Astrocyte of the hippocampus (primary cell): ENCODE measurements at places on chromosomes 3 and 15.
A peak's percentile ranks its signal among the peaks of the same experiment; 100 is the strongest.

DNA sequence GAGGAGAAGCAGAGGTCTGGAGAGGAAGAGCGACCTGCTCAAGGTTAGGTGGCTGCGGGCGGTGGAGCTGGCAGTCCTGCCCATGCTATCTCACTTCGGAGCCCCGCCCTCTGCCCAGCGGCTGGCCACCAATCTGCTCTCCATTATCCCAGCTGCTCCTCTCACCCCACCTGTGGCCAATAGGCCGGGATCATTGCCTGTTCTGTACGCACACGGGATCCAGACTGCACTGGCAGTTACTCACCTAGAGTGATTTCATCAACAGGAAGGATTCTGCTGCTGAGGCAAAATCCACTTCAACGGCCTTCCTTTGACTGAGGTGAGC, 100.6 kb downstream of the TLE3 start:
- no peak for DNase-seq

DNA sequence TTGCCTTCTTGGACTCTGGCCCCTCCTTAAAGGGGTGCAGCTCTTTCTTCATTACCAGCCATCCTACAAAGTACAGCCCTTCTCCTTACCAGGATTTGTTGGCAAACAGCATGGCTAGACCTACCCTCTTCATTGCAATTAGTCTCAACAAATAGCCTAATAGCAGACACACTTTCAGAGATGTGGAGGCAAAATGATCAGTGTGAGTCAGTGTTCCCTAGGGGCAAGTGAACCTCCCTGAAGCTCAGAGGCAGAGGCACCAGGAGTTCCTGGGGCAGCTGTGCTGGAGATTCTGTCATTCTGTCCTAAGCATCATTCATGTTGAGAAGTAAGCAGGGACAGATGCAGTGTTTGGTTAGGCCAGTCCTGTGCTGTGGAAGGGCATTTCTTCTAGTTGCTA, 14.6 kb upstream of the MECOM start:
- DNase-seq: no peak

DNA sequence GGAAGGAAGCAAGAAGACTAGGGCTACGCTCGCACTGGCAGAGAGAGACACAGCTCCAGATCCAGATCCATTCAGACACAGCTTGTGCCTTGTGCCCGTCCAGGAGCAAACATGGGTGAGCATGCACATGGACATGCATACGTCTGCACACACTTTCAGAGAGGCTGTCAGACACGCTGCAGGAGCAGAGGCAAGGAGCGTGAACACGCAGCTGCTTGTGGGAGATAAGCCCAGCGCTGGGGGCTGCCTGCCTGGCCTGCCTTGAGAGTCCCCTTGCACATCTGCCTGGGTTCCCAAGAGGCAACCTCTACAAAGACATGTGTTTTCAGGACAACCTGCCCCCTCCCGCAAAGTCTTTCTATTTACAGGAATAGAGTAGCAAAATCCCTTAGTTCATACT, 13.6 kb upstream of the BAHD1 start:
- DNase-seq: no peak

DNA sequence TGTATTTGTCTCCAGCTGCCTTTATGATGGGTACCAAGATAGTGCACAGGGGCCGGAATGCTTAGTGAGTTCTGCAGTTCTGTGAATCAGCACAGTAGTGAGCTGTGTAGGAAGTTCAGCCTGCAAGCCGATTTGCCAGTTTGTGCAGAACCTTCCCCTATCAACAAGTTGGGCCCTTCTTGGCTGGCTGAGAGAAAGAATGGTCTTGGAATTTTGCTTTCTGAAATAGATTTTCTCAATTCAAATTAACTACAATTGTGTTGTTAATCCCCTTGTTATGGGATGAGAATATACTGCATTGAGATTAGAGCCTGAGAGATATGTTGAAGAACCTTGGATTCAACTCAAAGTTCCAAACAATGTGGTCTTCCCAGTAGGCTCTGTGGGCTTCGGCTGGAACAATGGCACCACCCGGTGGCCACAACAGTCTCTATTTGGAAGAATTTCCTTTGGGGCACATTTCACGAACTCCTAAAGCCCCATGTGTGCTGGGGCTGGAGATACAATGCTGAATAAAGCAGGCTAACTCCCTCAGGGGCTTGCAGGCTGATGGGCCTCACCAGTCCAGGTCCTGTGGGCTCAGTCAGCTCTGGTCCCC, 59.1 kb downstream of the TRIM42 start:
- peak; percentile 62 for DNase-seq

DNA sequence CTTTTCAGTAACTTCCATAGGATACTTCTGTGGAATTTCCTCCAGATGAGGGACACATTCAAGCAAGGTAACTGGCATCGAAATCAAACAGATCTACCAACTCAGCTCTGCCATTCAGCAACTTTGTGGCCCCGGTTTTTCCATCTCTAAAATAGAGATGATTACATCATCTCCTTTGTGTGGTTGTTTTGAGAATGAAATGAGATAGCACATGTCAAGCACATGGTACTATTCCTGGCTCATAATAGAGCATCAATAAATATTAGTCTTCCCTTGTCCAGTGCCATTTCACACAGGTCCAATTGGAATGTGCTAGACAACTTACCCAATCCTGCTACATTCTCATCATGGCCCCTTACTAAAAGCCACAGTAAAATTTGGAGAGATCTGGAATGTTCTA, 24.2 kb upstream of the TM4SF4 start:
- no peak for DNase-seq

- no peak for DNase-seq
Observed at GRCh38 chr3:131762981-131763564, 260.3 kb upstream of the MRPL3 start.

GRCh38 chr3:7630351-7630911, 769.5 kb downstream of the GRM7 start:
- peak; percentile 34 for DNase-seq

DNA sequence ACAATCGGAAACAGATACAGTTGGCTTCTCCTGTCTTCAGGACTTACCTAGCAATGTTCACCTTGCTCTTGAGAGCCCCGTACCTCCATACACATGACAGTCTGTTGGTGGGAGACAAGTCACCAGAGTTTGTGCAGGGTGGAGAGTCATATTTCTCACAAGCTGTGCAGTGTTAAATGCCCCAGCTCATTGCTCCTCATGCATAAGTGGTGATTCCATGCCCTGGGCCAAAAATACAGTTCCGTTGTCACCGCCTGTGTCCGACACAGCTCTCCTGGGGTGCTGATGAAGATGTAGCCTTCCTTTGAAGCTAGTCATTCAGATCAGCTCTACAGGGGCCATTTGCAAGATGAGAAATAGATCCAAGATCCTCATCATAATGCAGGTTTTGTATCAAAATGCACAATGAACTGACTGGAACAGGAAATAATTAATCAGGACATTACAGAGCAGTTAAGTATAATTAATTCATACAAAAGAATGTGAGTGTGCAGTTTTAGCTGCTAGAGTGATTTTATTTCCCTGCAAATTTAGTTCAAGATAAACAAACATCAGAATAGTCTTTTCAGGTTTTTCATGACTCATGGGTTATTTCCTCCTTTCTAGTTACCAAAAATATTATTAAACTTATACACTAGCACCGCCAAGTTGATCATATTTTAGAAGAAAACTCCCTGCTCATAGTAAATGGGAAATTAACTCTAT, 66.5 kb downstream of the CD47 start:
- DNase-seq: no peak

DNA sequence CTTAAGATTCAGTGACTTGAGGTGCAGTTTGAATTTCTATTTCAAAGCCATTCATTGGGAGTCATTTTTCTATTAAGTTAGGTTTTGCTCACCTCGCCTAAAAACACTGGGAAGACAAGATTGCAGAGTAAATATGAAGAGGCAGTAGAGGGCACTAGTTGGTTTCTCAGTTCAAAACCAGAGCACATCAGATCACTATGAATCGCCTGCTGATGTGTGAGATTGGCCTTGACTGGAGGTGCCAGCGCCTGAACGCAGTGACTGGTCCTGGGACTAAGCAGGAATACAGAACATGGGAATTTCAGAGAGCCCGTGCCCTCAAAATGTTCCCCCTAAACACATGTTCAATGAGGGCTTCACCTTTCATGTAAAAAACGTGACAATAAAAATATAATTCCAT, 229.0 kb downstream of the ITPR1 start:
- peak; percentile 85 for DNase-seq

GRCh38 chr3:122660297-122660974, 20.2 kb upstream of the PARP14 start:
- no peak for DNase-seq

DNA sequence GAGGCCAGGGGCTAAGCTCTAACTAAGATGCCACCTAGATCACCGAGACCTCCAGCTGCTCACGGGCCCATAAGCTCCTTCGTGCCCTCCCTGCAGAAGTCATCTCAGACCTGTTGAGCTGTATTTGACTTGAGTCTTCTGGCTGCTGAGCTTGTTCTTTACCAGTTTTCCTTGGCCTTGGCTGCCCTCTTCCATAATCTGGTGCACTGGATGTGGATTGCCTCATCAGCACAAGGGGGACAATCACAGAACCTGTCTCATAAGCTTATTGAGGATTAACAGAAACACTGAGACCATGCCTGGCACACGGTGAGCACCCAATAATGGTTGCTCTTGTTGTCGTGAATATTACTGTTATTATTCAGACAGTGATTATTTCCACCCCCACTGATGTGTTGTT, 101.1 kb downstream of the EPHB1 start:
- no peak for DNase-seq

- no peak for DNase-seq
Observed at GRCh38 chr15:29130476-29130875, 139.1 kb downstream of the NSMCE3 start.

DNA sequence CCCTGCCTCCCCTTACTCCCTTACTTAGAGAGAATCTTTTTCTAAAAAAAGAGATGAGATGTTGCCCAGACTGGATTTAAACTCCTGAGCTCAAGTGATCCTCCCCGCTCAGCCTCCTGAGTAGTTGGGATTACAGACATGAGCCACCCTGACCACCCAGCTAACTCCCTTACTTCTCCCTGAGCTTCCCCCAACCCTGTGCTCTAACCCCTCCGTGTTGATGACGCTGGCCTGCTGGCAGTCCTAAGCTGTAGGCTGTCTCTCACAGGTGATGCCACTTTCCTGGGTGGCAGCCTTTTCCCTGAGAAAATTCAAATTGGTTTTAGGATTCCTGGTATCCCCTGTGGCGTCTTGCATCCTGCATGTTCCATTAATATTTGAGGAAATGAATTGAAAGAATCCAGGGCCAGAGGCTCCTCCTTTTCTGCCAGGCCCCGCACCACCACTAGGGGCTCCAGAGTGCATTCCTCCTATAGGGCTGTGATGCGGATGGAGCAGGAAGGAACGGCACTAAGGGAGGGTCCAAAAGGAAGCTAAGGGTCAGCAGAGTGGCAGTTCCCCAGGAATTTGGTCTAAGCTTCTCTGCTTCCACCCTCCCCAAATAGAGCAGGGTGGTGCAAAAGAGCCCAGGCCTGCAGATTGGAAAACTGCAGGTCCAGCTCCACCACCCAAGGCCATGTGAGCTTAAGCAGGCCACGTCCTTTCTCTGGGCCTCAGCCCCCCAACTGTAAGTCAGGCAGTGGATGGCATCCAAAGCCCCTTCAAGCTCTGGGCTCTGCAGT, 101.1 kb downstream of the DAPK2 start:
- peak; percentile 65 for DNase-seq

DNA sequence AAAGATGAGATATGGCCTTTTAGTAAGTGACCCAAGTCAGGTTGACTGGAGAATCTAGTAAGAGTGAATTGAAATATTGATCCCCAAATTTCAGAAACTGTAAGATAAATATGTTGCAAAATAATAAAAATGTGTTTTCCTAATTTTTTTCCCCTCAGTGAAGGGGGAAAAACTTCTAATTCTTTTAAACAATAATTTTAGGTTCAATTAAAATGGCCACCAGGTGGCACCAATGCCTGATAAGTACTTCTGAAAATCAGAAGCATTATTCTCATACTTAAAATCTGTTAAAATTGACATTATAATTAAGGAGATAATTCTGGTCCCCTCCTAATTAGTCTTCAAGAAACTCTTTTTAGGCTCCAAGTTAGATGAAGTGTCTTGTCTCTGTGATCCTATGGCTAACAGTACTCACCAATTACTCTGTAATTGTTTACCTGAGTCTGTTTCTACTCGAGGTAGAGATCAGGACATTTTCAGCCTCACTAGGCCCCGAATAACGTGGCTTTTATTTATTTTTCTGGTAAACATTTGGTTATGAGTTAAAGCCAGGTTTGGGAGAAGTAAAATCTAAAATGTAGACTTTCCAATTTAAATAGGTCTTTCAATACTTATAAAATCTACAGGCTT, 52.6 kb downstream of the NMD3 start:
- peak; percentile 59 for DNase-seq

DNA sequence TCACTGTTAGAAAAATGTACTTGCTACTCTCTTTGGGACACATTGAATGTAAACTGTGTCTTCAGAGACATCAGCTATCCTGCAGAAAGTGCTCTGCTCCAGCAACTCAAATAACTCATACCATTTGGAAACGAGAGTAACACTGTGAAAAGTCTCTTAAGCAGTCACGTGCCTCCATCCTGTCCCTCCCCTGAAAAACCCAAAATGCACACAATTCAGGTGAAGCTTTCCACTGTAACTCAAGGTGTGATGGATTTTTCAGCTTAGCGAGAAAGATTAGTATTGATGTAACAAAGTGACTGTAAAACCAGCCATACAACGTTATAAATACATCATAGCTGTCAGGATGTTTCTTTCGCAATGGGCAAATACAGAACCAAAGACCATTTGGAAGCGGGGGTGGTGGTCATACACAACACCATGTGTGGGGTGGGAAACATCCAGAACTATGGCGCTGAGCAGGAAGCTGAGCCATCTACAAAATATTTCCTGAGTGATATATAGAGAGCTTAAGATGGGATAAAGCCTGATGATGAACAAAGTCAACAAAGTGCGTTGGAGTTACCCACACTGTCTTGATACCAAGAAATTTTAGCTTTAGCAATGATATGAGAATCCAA, 332.3 kb downstream of the FOXP1 start:
- no peak for DNase-seq

DNA sequence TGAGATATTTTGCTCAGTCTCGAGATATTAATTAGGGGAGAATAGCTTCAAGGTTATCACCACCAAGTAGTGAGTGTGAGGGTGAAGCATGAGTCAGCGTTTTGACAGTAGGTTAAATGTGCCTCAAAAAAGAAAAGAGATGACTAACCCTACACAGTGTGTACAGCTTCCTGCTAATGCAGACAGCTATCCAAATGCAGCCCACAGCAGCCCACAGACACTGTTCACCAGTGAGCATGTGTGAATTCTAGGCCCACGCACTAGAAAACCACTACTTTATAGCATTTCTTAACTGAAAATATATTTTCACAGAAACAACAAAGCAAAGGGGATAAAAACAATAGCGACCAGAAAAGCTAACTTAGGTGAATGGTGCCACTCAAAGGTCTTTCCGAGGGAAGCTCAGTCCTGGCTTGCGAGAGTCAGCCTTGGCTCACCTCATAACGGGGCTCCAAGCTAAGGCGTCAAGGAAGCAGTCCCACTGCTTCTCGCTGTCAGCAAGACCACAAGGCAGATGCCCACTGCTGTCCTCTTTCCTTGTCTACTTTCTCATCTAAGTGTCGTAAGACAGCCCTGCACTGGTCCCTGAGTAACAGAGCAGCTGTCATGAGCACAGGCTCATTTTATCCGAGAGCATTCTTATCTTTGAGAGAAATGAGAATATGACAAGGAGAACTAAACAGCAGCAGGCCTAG, 47.6 kb downstream of the TXNRD3 start:
- DNase-seq: peak; percentile 61

- DNase-seq: no peak
Observed at GRCh38 chr15:95596496-95596895, 734.0 kb upstream of the NR2F2 start.
